ENCODE measurements at places on chromosomes 12 and 14.
A peak's percentile ranks its signal among the peaks of the same experiment; 100 is the strongest.

- no peak for DNase-seq
Measured at GRCh38 chr12:131365821-131366260, 345.0 kb upstream of the SFSWAP start.

GRCh38 chr12:1122786-1123185 is 131.8 kb downstream of the ERC1 start:
- no peak for DNase-seq

- DNase-seq: no peak
Measured at GRCh38 chr12:29653286-29653685, 130.5 kb downstream of the TMTC1 start.

GRCh38 chr12:174596-174995 is 39.4 kb downstream of the SLC6A12 start:
- DNase-seq: no peak

GRCh38 chr12:84637926-84638325 is 274.7 kb downstream of the SLC6A15 start:
- no peak for DNase-seq

GRCh38 chr14:56153267-56153666 is 35.1 kb downstream of the PELI2 start:
- DNase-seq: no peak

DNA sequence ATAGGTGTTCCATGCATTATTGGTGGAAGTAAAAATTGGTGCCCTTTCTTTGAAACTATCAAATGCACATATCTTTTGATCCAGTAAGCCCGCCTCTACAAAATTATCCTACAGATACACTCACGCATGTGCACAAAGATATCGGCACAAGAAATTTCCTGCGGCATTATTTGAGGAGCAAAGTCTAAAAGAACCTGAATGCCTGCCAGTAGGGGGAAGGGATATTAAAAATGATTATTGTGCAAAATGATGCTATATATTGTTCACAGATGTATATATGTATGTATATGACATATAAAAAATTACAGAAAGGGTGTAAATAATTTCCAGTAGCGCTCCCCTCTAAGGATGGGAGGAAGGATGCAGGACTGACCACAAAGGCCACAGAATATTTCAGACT is 24.7 kb upstream of the ADIPOR2 start:
- DNase-seq: no peak

- DNase-seq: peak; percentile 37
Measured at GRCh38 chr14:75249251-75249957, 29.2 kb upstream of the FOS start.

GRCh38 chr12:113190761-113191160 is 5.2 kb downstream of the RITA1 start:
- DNase-seq: peak; percentile 78

DNA sequence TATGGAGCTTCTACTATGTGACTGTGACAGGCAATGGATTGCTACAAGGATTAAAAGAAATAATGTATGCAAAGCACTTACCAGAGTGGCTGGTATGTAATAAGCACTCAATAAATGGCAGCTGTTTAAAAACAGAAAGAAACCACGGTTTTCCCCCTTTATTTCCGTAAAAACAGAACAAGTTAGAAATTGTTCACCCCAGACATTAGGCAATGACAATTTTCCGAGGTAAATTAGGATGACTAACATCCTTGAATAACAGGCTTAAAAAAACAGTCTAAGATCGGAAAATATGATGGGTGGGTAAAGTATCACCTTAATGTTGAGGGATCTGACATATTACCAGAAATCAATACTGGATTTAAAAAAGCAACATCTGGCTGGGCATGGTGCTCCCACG is 20.9 kb upstream of the CNIH1 start:
- no peak for DNase-seq

DNA sequence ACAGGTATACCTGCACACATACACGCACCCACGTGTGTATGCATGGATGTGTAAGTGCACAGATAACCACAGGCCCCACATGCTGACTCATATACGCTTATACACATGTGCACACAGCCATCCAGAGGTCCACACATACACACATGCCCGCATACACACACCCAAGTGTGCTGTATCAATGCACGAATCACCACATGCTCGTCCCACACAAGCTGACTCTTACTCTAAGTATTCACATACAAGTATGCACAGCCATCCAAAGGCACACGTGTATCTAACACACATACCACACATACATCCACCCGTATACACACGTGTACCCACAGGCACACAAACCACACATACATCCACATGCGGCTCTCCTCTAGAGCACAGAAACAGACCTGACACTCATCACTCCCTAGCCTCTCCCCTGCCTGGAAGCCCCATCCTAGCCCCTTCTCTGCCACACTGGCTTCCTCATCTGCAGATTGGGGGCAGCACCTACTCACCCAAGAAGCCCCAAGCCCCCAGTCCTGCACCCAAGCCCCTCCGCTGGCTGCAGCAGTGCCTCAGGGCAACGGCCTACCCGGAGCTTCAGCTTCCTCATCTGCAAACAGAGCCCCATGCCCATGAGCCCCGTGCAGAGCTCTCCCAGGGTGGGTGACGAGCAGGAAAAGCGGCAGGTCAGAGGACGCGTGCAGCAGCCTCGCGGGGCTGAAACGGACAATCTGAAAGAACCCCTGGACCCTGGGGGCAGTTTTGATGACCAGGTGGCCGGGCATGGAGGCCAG is 105.4 kb downstream of the NCOR2 start:
- DNase-seq: no peak

DNA sequence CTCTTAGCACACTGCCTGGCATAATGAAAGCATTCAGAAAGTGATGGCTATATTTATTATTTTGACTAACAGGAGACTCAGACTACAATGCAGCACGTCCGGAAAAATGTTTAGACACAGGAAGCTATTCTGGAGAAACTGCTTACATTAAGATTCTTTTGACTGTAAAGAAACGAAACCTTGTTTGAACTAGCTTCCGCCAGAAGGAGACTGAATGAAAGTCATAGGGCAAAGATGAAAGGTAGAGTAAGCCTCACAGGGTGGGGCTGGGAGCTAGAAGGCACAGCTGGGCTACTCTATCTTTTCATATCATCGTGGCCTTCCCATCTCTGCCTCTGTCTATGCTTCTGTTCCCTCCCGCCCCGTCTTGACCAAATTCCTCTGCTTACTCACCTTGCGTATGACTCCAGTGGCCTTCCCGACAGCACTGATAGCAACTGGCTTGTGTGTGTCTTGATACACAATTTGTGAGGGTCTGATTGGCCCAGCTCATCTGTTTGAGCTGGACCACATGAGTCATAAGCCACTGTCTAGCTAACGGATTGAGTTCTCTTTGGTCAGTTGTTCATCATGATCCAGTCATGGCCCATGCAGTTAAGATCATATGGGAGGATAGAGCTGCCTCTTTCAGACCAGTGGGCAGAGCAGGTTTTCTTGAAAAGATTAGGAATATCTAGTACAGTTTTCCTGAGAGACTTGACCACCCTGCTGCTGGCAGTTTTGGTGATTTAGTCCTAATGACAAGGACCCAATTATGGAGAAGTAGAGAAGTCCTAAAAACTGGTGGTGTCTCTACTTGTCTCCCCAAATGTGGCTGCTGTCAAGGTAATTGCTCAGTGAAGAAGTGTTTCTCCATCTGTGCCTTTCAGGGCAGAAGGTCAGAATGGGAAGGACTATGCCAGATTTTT is 151.5 kb upstream of the SLC38A2 start:
- peak; percentile 29 for DNase-seq

GRCh38 chr14:78157494-78158437 is 12.4 kb upstream of the NRXN3 start:
- DNase-seq: peak; percentile 17

GRCh38 chr14:79516009-79516408 is 695.3 kb downstream of the DIO2 start:
- DNase-seq: peak; percentile 77

GRCh38 chr14:38721822-38722431 is 381.1 kb downstream of the SEC23A start:
- DNase-seq: peak; percentile 46

- no peak for DNase-seq
Measured at GRCh38 chr14:99722741-99723140, 38.6 kb downstream of the CYP46A1 start.

- DNase-seq: no peak
Measured at GRCh38 chr12:110109837-110110535, 14.2 kb upstream of the IFT81 start.

DNA sequence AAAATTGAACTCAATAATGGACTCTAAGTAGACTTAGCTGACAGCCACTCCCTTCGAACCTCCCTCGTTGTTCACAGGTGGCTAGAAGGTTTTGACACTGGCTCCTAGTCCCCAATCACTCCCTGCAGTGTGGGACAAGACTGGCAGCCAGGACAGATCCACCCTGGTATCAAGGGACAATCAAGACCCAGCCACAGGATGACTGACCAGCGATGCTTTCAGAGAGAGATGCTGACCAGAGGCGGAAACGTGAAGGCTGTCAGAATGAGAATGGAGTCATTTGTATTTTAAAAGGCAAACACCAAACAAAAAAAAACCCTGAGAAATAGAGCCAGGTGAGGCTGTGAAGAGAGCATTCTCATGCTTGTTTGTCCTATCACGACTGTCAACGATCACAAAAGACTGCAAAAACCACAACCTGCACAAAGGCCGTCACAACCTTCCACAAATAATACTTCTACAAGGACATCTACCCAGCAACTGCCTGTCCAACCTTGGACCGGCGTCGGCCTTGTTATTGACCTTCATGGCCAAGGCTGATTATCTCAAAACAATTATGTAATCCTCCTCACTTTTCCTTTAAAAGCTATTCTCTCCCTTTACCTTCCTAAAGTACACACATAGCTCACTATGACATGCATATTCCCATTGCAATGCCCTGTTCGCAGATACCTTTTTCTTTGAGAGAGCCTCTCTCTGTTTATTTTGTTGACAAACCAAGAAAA is 13.2 kb downstream of the EIF5 start:
- no peak for DNase-seq

DNA sequence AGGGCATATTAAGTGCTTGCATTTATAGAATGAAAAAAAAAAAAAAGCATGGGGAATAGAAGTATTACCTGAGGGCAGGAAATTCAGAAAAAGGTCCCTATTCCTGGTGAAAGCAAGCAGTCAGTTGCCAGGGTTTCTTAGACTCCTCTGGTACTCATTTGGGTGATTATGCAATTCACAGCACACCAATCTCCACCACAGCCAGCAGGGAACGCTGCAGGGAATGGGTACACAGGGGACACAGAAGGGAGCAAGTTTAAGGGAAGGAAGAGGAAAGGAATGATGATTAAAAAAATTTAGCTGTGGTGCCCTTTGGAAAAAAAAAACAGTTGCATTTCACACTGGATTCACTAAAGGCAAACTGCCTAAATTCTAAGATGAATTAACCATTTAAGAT is 14.2 kb downstream of the BLTP3B start:
- DNase-seq: peak; percentile 49

DNA sequence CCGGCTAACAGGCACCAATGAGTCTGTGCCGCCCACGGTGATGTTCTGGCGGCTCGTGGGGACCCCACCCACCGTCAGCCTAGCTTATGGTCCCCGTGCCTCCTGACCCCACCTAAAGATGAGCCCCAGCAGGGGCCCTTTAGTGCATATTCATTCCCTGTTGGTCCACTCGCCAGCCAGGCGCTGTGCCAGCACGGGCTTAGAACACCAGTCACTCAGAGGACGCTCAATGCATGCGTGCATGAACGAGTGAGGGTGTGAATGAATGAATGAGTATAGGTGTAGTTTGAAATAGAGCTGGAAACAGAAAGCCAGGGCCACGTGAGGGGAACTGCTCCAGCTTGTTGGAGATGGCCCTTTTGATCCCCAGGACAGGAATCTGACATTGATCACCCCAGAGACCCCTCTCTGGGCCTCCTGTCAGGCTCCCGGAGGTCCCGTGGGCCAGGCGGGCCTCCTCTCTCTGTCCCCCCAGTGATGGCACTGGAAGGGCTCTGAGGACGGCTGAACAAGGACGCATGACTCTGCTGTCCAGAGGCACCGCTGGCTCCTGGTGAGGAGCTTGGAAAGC is 193.9 kb upstream of the C14orf180 start:
- no peak for DNase-seq

- DNase-seq: no peak
Measured at GRCh38 chr12:47147739-47148138, 68.0 kb upstream of the AMIGO2 start.

DNA sequence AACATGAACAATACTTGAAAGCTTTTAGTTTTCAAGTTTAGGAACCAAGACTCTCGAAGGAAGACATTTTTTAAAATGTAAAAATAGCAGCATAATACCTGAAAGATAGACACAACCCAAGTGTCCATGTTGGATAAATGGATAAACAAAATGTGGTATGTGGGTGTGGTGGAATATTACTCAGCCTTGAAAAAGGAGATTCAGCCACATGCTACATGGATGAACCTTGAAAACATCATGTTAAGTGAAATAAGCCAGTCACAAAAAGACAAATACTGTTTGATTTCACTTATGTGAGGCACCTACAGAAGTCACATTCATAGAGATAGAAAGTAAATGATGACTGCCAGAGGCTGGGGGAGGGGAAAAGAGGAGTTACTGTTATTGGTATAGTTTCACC is 228.7 kb downstream of the FBXL14 start:
- DNase-seq: no peak

DNA sequence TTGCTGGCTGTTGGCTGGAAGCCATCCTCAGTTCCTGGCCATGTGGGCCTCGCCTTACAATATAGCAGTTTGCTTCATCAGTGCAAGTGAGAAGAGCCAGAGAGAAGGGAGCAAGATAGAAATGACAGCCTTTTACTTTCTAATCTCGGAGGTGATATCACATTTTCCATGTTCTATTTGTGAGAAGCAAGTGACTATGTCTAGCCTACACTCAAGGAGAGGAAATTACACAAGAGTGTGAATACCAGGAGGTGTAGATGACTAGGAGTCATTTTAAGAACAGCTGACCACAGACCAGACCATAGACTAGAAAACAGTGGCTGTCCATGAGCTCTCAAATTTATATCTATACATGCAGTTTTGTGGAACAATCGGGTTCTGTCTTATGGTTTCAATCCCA is 163.0 kb upstream of the NRXN3 start:
- no peak for DNase-seq

DNA sequence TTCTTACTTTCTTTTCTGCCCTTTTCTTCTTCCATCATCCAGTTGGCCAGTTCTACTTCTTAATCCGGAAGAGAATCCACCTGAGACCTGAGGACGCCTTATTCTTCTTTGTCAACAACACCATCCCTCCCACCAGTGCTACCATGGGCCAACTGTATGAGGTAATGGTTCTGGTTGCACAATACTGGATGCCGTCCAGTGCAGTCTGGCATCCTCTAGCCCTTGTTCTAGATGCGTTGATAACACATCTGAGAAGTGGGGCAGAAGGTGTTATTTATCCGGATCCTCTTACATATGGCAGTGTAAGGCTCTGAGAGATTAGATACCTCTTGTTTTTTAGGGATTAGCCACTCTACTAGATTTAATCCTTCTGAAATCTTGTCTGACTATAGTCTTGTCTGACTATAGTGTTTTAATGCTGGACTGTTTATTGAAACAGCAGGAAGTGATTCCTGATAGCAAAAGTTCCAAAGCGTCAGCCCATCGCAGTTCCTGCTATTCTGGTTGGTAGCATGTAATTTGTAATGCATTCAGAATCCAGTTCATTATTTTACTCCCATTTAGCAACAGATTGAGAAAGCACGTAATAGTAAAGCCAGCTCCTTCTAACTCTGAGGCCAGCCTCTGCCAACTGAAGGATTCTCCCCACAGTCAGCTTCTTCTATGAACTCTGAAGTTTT is 7.9 kb downstream of the GABARAPL1 start:
- DNase-seq: no peak

Data from ELF-1 (cell line).